ENCODE measurements at places on chromosomes 4 and X.
A peak's percentile ranks its signal among the peaks of the same experiment; 100 is the strongest.

DNA sequence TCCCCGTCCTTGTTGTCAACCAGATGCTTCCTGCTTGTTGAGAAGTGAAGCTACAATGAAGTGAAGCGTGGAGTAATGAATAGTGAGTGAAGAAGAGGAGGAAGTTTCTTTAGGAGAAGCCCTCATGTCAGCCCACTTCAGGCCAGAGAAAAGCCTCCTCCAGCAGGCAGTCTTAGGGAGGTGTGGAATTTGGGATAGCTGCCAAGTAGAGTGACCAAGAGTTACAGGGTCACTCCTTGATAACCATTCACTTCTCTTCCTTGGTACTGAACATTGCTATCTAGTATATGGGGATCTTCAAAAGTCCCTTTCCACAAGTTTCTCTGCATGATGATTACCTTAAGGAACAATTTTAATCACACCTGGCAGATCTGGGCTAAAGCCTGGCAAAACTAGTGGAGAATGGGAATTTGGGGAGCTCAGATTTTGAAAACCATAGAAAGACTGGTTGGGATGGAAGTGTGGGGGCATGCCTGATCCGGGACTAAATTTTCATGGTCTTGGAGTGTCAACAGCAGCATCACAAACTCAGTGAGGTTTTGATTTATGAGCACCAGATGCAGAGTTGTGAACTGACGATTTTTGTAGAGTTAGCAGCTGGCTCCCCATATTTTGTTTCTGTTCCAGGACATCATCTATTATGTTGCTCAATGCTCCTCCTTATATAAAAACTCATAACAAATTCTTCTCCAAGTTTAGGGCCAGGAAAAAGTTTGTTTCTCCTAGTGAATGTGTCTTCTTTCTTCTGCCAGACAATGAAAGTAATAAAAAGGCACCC lies 53.1 kb downstream of the IGSF1 start:
- no peak overlapping the region for H3K4me3 ChIP-seq
- no peaks in the 10 kb centered on the region for H3K36me3 ChIP-seq
- H3K27ac ChIP-seq: no peak overlapping the region

GRCh38 chrX:46710425-46710824 lies 48.5 kb downstream of the SLC9A7 start:
- DNase-seq: no peak
- H3K27me3 ChIP-seq: no peaks in the 10 kb centered on the region
- no peak overlapping the region for H3K27ac ChIP-seq
- no peak overlapping the region for H3K4me3 ChIP-seq
- H3K4me1 ChIP-seq: no peaks in the 10 kb centered on the region

GRCh38 chr4:38316045-38316444 lies 348.0 kb upstream of the KLF3 start:
- peaks cover 45% of the 10 kb centered on the region for H3K4me1 ChIP-seq
- no peak overlapping the region for H3K27ac ChIP-seq
- H3K36me3 ChIP-seq: no peaks in the 10 kb centered on the region
- no peak for DNase-seq

- DNase-seq: peak; percentile 1
- peak overlapping the region; percentile 47 for H3K27ac ChIP-seq
- no peaks in the 10 kb centered on the region for H3K4me1 ChIP-seq
- peak overlapping the region; percentile 45 for H3K4me3 ChIP-seq
Measured at GRCh38 chrX:136250191-136251040, 784 bp downstream of the MAP7D3 start.

DNA sequence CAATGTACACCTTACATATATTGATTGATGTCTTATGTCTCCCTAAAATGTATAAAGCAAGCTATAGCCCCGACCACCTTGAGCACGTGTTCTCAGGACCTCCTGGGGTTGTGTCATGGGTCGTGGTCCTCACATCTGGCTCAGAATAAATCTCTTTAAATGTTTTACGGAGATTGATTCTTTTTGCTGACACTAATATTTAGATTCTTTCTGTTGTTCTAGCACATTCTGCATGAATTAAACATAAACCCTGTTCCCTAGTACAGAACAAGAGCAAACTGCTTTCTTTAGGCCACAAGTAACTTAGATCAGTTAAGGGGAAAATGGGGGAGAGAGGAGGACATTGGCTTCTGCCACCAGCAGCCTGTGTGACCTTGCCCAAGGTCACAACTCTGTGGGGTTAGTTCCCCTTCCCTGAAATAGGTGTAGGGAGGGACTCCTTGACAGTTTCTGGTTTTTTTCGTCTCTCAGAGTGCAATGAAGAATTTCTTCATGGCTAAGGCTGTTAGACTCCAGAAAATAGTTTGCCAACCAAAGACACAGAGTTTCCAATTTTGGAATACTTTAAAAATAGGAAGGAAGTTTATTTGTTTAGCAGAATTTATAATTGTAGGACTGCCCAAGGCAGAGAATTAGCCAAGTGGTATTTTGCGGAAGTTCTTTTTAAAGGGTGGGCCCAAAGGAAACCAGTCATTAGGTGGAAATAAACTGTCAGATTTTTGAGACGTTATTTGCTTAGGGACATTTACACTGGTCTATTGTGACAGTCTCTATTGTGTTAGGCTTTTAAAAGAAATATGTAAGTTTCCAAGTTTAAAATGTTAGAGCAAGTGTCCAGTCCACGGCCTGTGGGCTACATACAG lies 29.4 kb downstream of the PTTG2 start:
- no peak overlapping the region for H3K4me3 ChIP-seq
- no peak for DNase-seq
- H3K36me3 ChIP-seq: no peaks in the 10 kb centered on the region
- peaks cover 5% of the 10 kb centered on the region for H3K4me1 ChIP-seq

DNA sequence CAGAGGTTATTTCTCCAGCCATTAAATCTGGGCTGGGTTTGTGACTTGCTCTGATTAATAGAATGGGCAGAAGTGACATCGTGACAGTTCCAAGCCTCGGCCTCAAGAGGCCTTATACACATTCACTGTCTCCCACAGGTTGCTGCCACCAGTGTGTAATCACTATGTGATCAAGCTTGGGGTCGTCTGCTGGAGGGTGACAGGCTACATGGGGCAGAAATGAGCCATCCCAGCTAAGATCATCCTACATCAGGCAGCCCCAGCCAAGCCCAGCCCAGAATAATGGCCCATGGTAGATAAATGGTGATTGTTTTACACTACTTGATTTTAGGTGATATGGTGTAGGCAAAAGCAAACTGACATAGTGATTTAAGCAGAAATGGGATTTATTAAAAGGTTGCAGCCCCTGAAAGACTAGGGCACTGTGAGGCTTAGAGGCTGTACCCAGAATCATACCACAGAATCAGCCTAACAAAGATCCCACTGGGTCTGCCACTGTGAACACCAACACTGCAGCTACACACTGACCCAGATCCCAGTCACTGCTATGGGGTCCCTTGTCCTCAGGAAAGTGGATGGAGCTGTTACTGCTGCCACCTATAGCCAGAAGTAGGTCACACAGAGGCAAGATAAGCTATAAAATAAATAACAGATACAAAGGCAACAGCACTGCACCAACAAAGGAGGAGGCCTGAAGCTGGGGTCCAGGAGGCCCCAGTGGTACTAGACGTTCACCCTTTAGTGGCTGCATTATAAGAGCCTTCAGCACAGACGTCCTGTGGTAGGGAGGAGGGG lies 159.6 kb upstream of the RBPJ start:
- DNase-seq: no peak
- H3K36me3 ChIP-seq: no peaks in the 10 kb centered on the region
- no peak overlapping the region for H3K4me3 ChIP-seq
- no peak overlapping the region for H3K27ac ChIP-seq

Measured in CD8-positive, alpha-beta memory T cell (primary cell).